ENCODE measurements at places on chromosomes 2 and 18.
A peak's percentile ranks its signal among the peaks of the same experiment; 100 is the strongest.

GRCh38 chr2:79861059-79861374 is 348.2 kb downstream of the CTNNA2 start:
- DNase-seq, result no peak

DNA sequence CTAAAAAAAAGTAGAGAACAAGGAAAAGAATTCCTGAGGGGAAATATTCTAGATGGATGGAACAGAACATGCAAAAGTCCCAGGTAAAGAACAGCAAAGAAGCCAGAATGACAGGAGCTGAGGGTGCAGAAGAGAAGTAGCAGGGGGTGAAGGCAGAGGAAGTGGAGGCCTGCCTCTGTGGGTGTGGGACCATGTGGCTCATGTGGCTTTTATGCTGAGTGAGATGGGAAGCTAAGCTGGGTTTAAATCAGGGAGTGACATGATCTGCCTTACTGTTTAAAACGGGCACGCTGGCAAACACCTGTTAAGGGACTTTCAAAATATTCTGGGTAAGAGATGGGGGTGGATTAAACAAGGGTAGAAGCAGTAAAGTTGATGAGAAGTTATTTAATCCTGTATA is 40.0 kb downstream of the GKN2 start:
- DNase-seq, result no peak

DNA sequence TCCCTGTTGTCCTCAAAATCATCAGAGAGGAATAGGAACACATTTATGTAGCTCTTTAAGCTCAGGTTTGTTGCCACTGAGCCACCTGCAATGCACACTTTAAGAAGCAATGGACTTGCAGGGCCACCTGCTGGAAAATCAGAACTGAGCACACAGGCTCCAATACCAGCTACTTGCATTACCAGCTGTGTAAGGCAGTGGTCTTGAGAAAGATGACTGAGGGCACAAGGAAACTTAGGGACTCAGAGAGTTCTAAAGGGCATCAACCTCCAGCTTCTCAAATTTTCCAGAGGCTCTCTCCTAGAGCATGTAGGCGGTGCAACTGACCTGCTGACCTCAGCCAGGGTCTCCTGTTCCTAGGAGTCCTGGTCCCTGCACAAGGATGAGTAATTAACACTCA is 2.5 kb upstream of the CNDP2 start:
- DNase-seq, result no peak

DNA sequence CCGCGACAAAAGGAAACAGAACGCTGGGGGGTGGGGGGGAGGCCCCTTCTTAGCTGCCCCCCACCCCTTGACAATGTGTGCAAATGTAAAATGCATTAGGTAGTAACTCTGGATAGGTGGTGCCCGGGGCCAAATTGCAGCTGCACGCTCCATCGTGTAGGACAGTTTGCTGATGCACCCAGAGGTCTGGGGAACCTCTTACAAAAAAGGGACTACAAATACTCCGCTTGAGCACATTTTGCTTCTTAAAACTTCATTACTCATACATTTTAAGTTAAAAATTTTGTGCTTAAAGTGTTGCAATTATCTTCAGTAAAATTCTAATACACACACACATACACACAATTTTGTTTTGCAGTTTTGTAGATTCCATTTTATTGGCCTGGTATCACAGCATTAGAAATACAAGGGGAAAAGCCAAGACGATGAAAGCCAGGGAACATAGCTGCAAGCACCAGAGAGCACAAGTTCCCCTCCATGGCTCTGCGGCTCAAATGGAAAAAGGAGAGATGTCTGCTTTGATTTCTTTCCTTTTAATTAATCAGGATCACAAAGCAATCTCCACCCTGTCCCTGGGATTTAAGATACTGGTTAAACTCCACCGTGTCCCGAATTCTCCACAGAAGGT is 582.1 kb downstream of the ZEB2 start:
- no peak for DNase-seq

GRCh38 chr2:147756069-147756468 is 88.8 kb upstream of the ACVR2A start:
- no peak for DNase-seq

- no peak for DNase-seq
Observed at GRCh38 chr2:178819992-178820391, 12.8 kb upstream of the TTN start.

DNA sequence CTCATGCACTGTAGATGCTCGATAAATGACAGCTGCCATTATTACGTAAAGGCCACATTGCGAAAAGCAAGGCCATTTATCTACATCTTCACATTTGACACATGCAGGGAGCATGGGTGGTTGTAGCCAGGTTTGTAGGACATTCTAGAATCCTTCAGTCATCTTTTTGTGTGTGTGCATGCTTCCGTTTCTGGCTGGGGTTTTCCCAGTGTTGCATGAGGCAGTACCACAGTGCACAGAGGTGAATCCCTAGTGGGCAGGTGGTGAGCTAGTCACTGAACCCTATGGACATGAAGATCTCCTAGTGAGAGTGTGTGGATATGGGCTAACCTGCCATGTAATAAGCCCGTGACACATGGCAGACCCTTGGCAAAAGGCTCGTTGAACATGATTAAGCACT is 151.8 kb upstream of the SLC14A2 start:
- no peak for DNase-seq

GRCh38 chr2:9703085-9703678 is 72.4 kb upstream of the YWHAQ start:
- peak; percentile 44 for DNase-seq

GRCh38 chr2:29227935-29228675 is 112.9 kb downstream of the CLIP4 start:
- DNase-seq, result no peak

DNA sequence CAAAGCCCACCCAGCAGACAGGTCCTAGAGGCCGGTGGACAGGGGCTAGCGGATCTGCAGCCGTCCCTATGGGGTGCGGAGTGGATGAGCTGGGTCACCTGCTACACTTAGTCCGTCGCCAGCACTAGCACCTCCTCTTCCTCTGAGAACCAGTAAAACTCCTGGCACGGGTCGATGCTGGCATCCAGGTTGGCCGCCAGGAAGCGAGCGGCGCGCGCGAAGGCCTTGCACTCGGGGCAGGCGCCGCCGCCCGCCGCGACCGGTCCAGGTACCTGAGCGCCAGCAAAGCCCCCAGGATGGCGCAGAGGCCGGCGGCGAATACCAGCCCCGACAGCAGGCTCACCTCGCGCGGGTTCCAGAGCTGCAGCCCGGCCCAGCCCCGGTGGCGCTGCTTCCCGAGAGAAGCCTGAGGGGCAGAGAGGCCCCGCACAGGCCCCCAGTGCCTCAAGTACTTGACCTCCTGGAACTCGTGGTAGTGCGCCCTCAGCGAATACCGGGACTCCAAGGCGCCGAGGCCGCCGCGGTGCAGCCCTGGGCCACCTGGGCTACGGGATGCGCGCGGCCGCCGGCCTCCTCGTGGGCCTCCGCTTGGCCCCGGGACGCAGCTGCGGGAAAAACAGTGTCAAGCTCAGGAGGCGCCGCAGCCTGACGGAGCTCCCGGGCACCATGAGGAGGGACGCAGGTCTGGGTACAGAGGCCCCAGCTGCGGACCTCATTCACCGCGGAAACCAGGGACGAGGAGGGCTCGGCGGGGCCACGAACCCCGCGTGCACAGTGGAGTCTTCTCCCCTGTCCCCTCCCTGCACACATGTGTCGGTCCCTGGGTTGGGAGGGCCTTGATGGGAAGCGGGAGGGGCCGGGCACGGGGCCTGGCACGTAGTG is 27.5 kb upstream of the ALPP start:
- DNase-seq, result no peak

DNA sequence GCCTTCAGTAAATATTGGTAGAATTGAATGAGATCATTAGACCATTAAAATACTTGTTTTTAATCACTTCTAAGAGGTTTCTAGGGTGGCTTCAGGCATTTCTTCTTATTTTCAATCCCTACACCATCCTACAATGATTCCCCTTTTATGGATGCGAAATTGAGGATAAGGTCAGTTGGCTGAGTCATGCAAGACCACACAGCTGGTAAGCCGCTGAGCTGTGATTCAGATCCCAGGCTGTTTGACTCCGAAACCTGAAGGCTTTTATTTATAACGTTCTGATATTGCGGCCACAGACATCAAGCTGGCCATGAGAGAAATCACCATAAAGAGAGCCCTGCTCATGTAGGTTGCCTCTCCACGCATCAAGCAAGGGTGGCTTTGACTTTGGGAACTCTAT is 133.4 kb downstream of the VAPA start:
- no peak for DNase-seq

DNA sequence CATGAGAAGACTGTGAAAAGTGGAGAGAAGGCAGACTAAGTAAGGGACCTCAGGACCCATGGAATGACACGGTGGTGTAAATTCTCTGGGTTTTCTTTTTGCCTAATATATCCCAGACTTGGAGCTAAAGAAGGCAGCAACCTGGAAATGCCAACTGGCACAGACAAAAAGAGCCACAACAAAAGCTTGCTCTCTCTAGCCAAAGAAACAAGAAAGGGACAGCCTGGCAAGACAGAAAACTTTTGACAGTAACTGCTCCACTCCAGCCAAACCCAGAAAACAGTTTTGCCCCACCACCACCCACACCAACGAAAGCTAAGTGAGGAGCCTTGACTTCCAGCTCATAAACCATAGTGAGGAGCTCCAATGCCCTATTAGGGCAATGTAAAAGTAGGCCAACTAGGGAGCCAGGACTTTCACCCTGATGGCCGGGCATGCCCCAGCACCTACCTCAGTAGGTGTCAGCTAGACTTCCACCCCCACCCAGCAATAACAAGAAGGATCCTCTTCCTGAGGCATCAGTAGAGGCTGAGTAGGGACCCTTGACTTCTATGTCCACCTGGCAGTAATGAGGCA is 35.5 kb downstream of the PELI1 start:
- DNase-seq, result no peak

DNA sequence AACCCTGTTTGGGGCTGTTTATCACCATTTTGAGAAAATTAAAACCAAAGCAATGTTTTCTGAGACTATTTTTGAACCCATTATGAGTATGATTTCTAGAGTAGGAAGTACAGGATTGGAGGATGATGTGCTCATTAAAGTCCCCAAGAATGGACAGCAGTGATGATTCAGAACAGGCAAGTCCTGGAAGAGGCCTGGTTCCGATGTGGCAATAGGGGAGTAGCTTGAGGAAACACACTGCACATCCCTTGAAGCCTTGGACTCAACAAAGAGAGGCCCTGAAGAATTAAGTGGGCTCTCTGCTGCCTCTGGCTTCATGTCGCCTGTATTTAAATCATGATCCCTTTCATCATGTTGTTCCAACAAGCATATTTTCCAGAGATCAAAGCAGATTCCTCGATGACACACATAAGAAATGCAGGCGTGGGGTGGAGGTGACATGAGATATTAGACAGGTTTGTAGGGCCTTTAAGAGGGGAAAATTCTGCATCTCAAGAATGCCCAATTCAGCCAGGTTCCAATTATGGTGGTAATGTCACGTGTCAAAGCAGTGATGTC is 242.2 kb downstream of the FHOD3 start:
- no peak for DNase-seq

DNA sequence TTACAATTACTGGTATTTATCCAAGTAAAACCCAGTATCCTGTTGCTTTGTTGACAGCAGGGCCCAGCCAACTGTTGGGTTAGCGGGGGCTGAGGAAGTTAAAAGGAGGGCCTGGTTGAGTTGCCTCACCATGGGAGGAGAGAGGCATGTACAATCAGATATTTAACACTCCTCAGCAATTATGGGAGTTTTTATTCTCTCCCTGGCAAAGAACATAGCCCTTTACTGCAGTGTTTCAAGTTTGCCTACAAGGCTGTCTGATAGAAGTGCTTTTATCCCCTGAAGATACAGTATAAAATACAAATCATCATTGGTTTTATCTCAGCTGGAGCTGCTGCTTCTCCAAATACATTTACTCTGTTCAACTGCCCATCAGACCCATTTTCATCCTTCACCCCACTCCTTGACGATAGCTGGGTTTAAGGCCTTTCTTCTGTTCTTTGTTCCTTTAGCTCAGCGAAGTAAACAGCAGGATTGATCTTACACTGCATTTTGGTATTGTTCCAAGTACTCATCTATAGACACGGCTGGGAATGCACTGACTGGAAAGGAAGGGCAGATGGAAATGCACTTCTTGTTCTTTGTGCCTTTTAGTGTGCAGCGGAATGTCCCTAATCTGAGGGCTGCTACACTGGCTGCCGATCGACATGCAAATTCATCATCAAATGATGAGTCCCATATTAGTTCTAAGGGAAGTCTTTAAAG is 402.5 kb upstream of the SPRED2 start:
- DNase-seq, result no peak

- DNase-seq, result no peak
Observed at GRCh38 chr2:13696601-13697000, 935.9 kb upstream of the LRATD1 start.

DNA sequence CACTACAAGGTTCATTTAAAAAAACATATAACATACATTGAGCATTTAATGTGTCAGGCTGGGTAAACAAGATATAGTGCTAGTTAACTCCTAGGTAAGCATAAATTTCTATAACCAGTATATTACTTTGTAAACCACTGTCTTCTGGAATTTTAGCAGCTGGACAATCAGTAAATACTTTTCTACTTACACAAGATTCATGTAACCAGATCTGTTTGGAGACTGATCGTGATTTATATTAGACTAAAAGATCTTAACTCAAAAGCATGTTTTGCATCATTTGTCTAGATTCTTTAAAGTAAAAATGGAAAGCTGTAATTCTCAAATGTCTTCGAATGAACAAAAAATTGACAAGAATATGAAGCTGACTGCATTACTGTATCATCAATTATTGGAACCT is 941 bp upstream of the SGO2 start:
- DNase-seq, result no peak

GRCh38 chr2:47654790-47655562 is 128.0 kb upstream of the MSH6 start:
- no peak for DNase-seq

DNA sequence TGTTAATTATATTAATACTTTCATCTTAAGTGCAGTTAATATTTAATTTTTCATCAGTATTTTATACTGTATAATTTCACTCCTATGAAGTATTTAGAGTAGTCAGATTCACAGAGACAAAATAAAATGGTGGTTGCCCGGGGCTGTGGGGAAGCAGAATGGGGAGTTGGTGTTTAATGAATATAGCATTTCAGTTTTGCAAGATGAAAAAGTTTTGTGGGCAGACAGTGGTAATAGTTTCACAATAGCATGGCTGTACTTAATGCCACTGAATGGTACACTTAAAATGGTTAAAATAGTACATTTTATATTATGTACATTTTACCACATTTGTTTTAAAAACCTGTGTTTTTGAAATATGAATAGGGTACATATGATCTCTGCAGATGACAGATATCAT is 31.2 kb downstream of the CFAP221 start:
- DNase-seq, result no peak

DNA sequence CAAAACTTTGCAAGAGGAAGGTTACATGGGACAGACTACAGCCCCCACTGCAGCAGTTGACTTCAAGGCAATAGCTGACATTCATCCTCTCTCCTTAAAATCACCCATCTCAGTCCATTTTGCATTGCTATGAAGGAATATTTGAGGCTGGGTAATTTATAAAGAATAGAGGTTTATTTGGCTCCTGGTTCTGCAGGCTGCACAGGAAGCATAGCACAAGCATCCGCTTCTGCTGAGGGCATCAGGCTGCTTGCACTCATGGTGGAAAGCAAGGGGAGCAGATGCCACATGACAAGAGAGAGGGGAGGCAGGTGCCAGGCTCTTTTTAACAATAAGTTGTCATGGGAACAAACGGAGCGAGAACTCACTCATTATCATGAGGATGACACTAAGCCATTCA is 646.0 kb downstream of the ZEB2 start:
- DNase-seq, result no peak
